ENCODE measurements at places on chromosomes 4 and X.

DNA sequence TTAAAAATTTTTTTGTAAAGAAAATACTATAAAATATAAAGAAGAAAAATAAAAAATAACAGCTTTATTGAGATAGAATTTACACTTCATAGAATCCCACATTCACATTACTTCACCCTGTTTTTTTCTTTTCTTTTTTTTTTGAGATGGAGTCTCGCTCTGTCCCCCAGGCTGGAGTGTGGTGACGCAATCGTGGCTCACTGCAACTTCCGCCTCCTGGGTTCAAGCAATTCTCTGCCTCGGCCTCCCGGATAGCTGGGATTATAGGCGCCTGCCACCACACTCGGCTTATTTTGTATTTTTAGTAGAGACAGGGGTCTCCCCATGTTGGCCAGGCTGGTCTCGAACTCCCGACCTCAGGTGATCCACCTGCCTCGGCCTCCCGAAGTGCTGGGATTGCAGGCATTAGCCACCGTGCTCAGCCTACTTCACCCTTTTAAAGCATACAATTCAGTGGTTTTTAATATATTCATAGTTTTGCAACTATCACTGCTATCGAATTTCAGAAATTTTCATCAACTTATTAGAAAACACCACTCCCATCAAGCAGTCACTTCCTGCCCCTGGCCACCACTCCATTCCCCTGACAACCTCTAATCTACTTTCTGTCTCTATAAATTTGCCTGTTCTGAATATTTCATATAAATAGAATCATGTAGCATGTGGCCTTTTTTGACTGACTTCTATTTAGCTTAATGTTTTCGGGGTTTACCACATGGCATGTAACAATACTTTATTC, 48.7 kb downstream of the TMEM131L start:
- no peak for DNase-seq

DNA sequence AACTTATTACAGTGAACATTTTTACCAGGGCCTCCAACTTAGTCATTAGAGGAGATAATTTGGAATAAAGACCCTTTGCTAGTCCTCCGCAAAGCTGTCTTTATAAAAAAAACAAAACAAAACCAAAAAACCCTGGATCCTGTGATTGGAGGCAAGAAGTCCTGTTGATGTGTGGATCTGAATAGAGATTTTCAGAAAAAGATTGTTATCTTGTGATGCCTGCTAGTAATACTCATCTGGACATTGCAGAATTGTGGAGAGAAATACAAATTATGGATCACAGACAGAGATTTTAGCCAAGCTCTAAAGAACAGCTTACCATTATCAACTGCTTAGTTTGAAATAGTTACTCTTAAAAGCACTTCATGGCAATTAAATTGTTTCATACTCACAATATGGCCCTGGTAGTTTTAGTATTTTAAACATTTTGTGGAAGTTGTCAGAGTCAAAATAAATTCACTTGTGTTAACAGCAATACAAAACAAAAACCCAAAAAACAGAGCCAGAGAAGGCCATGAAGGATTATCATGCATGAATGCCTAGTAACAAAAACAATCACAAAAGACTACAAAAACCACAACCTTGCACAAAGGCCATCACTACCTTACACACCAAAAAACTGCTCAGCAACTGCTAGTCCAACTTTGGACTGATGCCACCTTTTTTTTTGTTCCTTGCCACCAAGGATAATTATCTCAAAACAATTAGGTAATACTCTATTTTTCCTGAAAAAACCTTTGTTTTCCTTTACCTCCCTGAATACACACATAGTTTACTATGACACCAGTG, 514.5 kb upstream of the SLIT2 start:
- DNase-seq = no peak

DNA sequence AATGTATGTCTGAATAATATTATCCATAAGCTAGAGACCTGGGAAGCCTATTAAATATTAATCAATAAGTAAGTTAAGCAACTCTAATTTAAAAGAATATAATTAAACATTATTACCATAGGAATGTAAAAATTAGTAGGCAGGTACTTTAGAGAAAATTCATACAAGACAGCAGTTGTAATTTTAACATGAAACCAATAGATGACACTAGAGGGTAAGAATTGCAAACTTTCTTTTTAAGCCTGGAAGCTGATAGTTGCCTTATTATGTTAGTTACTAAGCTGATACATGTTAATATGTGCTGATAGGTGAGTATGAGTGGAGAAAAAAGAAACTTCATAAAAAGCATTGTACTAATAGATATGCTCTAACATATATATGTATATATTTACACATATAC, 1157.4 kb downstream of the FAM133A start:
- DNase-seq = no peak

- no peak for DNase-seq
Observed at GRCh38 chrX:19775830-19776485, 111.4 kb downstream of the SH3KBP1 start.

DNA sequence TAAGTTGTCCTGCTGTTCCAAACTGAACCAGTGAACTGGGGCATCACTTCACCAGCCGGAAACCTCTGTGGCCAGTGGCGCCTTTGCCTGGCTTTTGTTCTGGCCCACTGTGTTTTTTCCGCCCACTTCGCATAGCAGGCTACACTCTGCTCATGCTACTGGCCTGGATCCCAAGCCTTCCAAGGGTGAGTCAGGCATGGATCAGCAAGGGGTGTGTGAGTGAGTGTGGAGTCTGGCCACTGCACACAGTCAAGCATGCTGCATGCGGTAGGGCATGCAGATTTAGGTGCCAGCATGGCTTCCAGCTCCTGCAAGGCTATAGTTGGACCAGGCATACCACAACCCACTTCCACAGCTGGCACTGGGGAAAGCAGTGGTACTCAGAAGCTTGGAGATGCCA, 1967.9 kb downstream of the C4orf33 start:
- DNase-seq = no peak

Data from GOT3 (cell line).